ENCODE measurements at places on chromosomes 16 and 17.
A peak's percentile ranks its signal among the peaks of the same experiment; 100 is the strongest.

DNA sequence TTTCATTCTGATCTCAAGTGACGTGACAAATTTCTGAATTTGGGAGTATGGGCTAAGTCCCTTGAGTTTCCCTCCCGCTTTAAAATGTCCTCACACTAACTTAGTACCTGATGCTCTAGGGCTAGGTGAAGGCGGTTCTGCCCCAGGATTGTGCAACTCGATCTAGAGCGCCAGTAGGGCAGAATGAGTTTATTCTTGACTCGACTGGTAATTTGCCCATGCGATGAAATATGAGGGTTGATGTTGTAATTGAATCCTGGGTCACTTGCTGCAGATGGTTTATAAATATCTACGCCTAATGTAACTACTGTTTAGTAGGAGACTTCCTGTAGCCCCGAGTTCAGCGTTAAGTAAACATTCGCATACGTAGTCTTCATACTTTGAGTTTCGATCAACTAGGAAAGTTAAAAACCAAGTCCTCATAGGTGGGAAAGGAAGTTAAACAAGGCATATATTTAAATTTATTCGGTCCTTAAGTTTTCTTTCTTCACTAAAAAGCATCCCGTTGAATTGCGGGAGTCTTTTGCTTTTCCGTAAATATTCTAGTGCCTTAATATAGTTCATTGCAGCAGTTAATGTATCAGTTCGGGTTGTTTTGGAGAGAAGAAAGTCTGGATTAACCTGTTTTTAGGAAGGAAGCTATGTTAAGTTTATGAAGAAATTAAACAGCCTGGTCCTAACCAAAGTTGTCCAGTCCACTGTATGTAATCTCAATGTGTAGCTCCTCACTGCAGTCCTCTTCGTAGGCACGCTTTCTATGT lies 1.6 kb downstream of the CTCF start:
- DNase-seq, result no peak

DNA sequence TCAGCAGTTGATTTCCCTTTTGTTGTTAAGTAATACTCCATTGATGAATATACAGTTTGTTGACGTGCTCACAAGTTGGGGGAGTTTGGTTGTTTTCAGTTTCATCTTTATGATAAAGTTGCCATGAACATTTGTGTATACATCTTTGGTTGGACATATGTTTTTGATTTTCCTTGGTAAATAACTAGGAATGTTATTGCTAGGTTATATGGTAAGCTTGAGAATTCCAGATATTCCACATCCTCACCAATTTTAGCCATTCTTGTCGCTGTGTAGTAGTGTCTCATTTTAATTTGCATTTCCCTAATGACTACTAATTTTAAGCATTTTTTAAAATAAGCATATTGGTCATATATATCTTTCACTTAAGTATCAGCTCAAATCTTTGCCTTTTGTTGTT lies 55.0 kb upstream of the RASL10B start:
- no peak for DNase-seq

DNA sequence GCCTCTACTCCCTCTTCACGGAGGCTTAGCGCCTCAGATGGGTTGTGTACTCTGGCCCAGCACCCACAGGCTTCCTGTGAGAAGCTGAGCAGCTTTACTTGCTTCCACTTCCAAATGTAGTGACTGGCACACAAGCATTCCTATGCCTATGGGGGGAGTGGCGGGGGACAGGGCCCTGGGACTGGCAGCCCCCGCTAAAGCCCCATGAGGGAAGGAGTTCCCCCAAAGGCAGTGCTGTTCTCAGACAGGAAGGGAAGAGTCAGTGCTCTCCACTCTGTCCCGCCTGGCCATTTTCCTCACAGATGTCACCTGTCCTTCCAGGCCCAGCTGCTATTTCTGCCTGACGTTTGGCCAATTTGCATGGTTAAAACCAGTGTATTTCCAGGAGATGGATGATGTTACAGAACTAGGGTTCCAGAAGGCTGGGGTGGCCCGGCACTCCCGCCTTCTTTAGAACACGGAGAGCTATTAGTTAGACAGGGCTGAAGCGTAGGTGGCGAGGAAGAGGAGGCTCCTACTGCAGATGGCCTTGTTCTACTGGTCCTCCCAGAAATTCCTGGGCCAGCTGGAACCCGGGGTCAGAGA lies 83.9 kb upstream of the FBXO47 start:
- no peak for DNase-seq

DNA sequence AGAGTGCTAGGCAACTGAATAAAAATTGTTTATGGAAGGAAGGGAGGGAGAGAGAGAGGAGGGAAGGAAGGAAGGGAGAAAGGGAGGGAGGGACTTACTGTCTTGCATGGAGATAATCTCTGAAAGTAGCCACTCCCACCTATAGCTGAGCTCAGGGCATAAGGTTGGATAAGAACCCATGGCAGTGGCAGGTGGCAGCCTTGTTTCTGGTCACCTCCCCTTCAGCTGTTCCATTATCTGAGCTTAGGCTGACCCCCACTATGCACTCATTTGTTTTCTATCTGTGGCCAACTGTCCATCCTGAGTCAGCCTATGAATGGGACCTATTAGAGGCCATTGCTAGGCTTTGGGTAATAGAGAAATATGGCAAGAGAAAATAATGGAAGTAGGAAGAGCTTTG lies 25.3 kb upstream of the MTMR4 start:
- DNase-seq, result no peak

- DNase-seq, result no peak
Measured at GRCh38 chr17:73814075-73814474, 169.8 kb upstream of the SDK2 start.

GRCh38 chr16:30652718-30653117 lies 2.0 kb downstream of the PRR14 start:
- no peak for DNase-seq

GRCh38 chr17:58060596-58061191 lies 22.5 kb upstream of the DYNLL2 start:
- DNase-seq, result no peak

GRCh38 chr16:89020068-89020924 lies 43.3 kb upstream of the CBFA2T3 start:
- peak; percentile 59 for DNase-seq

GRCh38 chr17:75753514-75754377 lies 11.2 kb downstream of the GALK1 start:
- DNase-seq, result no peak

GRCh38 chr16:28876973-28877654 lies 1.2 kb upstream of the ATP2A1 start:
- no peak for DNase-seq

DNA sequence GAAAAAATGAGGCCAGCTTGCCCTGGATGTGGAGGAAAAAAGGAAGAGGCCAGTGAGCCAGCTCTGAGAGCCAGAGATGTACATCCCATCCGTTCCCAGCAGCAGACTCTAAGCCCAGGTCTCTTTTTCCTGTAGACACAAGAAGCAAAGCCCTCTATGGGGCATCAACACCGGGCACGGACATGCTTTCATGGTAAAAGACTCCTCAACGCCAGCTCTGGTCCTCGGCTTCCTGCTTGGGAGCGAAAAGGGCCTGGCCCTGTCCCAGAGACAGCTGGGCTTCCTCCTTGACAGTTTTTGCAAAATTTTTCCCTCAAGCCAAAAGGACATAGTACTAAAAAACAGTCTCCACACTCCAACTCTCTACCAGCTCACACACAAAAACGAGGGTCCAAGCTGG lies 27.1 kb downstream of the PELP1 start:
- DNase-seq, result no peak

DNA sequence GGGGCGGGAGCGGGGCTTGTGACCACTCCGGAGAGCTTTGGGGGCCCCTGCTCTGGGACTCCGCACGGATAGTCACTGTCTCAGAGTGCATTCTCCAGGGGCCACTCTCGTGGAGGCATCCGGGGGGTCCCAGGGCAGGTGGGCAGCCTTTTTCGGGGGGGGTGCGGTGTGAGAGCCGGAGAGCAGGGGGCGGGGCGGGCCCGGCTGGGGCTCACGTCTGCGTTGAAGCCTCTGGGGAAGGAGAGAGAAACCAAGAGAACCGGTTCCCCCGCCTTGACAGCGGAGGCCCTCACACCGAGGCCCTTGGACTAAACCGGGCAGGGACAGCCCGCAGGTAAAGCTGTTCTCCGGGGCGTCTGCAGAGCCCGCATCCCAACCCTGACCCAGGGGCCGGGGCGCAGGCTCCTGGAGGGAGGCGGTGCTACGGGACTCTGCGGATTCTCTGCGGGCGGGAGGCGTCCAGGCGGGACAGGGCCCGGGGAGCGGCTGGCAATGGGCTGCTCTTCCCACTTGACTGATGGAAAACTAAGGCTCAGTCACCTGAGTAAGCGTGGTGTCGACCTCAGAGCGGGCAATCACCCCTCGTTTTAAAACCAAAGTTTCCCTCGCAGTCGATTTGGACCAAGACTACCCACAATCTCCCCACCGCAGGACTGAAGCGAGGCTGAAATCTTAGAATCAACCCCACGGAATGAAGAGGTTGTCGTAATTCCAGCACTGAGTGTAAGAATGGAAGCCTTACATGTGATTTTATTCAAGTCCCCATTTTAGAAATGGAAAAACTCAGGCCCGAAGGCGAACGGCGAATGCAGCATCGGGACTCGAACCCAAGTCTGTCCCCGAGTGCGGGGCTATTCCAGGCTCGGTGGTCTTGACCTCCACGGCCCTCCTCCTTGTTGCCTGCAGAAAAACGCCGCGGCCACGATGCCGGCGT lies 49.6 kb upstream of the AMZ2 start:
- no peak for DNase-seq

DNA sequence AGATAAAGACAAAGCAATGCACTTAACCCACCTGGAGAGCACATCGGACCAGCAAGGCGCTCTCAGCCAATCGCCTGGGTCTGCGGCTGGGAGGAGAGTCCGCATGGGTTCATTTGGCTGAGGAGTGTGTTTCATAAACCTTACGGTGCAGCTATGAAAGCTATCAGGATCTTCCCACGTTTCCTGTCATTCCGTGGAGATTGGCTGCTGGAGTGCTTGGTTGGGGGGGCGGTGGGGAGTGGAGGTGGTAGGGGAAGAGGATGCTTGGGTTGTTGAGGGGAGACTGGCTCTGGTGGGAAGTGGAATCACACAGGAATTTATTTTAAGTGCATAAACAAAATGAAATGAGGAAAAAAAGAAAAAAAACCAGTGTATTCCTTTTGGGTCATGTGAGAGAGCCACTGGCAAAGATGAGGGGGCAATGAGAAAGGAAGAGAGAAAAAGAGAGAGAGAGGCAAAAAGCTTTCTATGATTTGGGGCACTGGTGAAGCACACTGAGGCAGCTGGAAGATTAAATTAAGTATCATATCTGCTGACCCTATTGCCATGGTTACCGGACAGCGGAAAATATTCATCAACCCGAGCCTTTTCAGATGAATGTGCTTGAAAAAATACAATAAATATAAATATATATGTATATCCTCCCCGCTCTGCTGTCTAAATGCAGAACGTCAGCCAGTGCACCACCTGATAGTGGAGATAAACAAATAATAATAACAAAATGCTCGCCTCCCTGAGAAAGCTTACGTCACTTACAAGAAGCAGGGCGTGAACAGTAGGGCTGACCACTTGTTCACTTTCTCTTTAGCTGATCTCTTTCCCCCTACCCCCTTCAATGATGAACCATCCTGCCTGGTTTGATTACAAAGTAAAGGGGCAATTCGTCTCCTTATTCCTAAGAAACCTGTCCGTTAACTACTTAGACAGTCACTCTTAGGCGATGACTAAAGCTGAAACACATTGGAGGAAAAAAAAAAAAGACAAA lies 457.0 kb upstream of the ZFHX3 start:
- no peak for DNase-seq

- no peak for DNase-seq
Measured at GRCh38 chr17:29342158-29342765, 47.9 kb upstream of the TAOK1 start.
